ENCODE measurements at places on chromosomes 5 and 9. TPM values are rescaled to one million over a fixed set of nuclear protein-coding genes. Genes with fewer than 3 reads are reported as not detected.

Gene TLX3
- not detected for total RNA-seq

Gene FCN1
- total RNA-seq, result not detected

Gene LMNB1
- total RNA-seq, result 7.7 TPM

Gene ZDHHC11B
- not detected for total RNA-seq

Gene ALDH1A1
- total RNA-seq, result 0.36 TPM

Gene PRLR
- under 0.01 TPM for total RNA-seq

Gene PCDHA7
- 0.72 TPM for total RNA-seq

Gene F2R
- 38.7 TPM for total RNA-seq

Gene ASPN
- total RNA-seq, result 1.2 TPM
